NCI-H1436 (cell line): ENCODE measurements at places on chromosomes 7 and 10.
A peak's percentile ranks its signal among the peaks of the same experiment; 100 is the strongest.

DNA sequence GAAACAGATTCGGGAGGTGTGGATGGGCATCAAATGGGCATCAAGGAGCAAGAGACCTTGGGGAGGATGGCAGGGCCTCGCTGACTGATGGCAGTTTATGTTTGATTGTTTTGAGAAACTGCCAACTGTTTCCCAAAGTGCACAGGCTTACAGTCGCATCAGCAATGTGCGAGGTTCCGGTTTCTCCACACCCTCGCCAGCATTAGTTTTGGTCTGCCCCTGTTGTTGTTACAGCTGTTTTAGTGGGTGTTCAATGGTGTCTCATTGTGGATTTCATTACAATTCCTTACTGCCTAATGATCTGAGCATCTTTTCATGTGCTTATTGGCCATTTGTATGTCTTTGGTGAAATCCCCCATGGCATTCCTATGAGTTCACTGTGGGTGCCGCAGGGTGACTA lies 24.4 kb downstream of the AKR1E2 start:
- no peak for DNase-seq

GRCh38 chr7:37921876-37922275 lies 1.4 kb downstream of the EPDR1 start:
- DNase-seq, result no peak

- no peak for DNase-seq
These were observed 99.1 kb downstream of the UNCX start for GRCh38 chr7:1331561-1332467.

- DNase-seq, result no peak
These were observed 120.7 kb upstream of the CTBP2 start for GRCh38 chr10:125281091-125281490.

- peak; percentile 68 for DNase-seq
These were observed 67.8 kb upstream of the PDCD4 start for GRCh38 chr10:110803830-110804338.

DNA sequence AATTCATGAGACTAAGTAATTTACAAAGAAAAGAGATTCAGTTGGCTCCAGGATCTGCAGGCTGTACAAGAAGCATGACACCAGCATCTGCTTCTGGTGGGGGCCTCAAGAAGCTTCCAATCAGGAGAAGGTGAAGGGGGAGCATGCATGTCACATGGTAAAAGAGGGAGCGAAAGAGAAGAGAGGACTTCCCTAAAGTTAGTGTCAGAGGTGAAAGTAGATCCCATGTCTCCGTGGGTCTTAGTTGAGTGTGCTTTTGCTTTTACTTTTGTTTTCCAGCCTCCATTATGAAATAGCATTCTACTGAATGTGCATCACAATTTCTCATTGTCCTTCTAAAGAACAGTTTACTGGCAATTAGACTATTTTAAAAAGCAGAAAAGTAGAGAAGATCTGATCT lies 213.6 kb upstream of the FZD1 start:
- DNase-seq, result no peak

DNA sequence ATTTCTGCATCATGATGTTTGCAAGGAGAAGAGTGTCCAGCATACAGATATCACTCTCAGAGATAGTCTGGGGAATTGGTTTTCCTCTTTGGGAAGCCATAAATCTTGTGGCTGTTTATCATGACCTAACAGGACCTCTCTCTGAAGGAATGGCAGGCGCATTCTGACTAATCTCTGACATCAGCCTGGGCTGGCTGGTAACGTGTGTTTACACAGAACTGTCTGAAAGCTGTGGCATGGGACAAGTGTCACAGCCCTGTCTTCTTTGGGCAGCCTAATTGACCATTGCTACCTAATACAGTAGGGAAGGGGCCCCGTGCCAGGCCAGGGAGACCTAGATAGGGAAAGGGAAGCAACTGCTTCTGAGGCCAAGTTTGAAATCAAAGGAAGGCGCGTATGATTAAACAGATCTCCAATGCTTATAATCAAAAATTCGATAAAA lies 73.9 kb upstream of the CABCOCO1 start:
- no peak for DNase-seq

GRCh38 chr10:109835257-109835656 lies 88.1 kb downstream of the XPNPEP1 start:
- no peak for DNase-seq

DNA sequence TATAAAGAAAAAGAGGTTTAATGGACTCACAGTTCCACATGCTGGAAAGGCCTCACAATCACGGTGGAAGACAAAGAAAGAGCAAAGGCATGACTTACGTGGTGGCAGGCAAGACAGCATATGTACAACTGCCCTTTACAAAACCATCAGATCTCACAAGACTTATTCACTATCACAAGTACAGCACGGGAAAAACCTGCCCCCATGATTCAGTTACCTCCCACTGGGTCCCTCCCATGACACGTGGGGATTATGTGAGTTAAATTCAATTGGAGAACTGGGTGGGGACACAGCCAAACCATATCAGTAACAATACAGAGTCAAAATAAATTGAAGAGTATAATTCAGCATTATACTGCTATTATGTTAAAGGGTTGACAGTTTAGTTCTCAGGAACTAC lies 37.8 kb downstream of the RNLS start:
- DNase-seq, result no peak

DNA sequence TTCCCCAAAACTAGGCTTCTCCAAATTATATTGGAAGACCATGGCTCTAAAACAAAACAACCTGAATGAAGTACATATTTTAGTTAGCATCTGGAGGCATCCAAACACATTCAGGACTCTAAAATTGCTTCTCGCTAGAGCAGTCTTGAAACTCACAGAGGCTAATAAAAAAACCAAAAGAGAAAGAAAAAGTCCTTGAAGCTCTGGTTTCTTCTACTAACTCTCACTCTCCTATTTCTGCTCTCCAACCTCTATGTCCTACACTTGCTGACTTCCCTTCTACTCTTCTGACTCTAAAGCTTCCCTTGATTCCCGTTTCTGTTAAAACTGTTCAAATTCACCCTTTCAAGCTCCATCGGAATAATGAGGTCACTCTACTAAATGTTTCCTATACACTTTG lies 370.7 kb upstream of the HPS1 start:
- no peak for DNase-seq

GRCh38 chr7:98137826-98138151 lies 31.1 kb downstream of the LMTK2 start:
- no peak for DNase-seq

- no peak for DNase-seq
These were observed 31.3 kb upstream of the WDFY4 start for GRCh38 chr10:48653347-48653746.

- no peak for DNase-seq
These were observed 472.9 kb upstream of the PCDH15 start for GRCh38 chr10:55273946-55274345.

GRCh38 chr10:110502072-110502845 lies 4.6 kb downstream of the DUSP5 start:
- DNase-seq, result no peak

DNA sequence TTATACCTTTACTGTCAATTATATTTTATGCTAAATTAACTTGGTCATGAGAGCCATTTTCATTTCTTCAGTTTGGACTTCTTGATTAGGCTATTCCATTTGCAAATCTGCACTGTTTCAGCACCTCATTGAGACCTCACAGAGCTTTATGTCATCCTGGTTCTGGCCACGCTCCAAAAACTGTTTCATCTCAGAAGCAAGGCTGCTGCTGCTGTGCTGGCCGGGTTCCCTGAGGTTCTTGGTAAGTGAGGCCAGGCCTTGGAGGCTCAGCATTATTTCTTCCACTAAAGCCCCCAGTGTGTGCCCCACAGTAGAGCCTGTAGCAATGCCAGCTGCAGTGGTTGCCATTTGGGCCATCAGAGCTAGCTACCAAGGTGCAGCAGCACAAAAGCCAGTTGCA lies 7.8 kb upstream of the ZNF485 start:
- DNase-seq, result no peak

- DNase-seq, result peak; percentile 79
These were observed 447.9 kb upstream of the PFKP start for GRCh38 chr10:2619472-2619871.

DNA sequence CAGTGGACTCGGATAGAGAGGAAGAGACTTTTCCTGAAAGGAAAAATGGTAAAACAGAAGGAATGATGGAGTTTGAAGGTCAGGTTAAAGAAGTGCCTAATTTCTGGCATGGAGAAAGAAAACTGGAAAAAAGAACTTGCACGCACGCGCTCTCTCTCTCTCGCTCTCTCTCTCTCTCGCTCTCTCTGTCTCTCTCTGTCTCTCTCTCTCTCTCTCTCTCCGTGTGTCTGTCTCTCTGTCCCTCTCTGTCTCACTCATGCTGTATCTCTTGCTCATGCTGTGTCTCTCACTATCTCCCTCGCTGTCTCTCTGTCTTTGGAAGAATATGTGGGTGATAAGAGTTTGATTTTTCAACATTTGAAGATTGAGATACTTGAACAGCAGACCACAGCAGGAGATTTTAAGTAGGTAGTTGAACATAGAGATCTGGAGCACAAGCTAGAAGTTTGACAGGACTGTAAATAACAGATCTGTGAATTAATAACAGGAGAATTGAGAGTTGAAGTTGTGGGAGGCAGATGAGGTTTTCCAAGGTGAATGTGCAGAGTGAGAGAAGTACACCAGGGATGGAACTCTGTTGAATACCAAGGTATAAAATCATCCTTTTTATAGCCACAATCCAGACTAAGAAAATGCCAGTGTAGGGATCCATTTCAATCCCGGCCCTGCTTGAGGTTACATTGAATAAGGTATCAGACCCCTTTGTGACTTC lies 33.1 kb downstream of the ADD3 start:
- no peak for DNase-seq

DNA sequence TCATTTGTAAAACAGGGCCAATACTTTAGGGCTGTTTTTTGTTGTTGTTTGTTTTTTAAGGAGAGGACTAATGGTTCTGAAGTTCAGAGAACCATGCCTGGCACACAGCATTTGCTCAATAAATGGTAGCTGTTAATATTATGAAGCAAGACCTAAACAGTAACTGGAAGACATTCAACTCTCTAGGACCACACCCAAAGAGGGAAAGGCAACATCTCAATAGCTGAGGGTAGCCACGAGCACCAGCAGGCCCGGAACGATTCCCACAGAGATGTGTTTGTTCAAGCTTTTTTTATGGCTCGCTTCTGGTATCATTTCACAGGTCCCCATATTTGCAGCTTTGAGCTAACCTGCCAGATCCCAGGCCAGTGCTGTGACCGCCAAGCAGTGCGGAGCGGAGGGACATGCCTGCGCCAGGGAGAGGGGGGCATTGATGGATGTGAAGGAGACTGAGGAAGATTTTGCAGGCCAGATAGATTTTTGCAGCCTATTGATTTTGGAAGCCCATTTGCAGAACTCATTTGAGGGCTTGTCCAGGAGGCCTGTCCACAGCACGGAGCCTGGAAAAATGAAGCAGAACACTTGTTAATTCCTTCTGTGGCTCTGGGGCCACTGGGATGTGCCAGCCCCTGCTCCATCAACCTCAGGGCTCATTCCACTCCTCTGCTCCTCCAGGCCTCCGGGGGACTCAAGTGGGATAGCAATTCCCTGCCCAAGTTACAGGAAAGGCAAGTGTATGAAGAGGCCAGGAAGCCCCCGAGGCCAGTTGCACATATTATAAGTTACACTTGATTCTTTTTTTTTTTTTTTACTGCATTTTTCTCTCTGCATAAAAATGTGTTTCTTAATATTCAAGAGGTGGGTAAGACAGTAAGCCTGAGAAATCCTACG lies 57.3 kb upstream of the FGFR2 start:
- no peak for DNase-seq

GRCh38 chr7:31940167-31940566 lies 130.0 kb downstream of the PDE1C start:
- no peak for DNase-seq

- no peak for DNase-seq
These were observed 286.6 kb downstream of the BMPER start for GRCh38 chr7:34191771-34192479.

DNA sequence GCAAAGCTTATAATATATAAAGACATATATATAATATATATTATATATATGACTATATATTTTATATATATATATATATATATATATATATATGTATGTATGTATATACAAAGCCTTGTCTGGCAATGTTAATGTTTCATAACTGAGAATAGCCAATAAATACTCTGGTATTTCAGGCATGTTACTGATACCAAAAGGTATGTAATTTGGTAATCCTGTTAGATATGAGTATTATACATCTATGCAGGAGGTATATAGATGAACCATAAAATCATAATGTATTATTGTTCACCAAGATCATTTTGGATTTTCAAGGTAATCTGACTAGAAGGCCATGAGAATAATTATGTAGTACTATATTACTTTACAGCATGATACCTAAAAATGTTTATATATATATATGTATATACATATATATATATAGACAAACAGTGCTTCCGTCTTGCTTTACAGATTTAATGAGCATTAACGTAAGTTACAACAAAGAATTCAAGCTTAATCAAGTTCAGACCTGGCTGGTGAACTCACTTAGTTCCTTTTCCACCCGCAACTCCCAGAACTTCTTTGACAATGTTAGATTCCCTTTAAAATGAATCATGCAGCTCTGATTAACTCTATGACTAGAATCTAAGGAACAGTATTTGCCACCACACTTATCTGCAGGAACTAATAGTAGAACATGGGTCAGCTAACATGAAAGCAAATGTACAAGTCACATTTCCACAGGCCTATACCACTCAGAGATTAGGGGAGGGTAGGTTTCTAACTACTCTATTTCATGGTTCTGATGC lies 82.7 kb downstream of the SLC25A13 start:
- no peak for DNase-seq

- no peak for DNase-seq
These were observed 110.9 kb downstream of the ADCY1 start for GRCh38 chr7:45684910-45685618.

- DNase-seq, result no peak
These were observed 149.0 kb upstream of the STEAP4 start for GRCh38 chr7:88455696-88456095.

GRCh38 chr7:63080406-63080805 lies 918.2 kb upstream of the ZNF722 start:
- no peak for DNase-seq

DNA sequence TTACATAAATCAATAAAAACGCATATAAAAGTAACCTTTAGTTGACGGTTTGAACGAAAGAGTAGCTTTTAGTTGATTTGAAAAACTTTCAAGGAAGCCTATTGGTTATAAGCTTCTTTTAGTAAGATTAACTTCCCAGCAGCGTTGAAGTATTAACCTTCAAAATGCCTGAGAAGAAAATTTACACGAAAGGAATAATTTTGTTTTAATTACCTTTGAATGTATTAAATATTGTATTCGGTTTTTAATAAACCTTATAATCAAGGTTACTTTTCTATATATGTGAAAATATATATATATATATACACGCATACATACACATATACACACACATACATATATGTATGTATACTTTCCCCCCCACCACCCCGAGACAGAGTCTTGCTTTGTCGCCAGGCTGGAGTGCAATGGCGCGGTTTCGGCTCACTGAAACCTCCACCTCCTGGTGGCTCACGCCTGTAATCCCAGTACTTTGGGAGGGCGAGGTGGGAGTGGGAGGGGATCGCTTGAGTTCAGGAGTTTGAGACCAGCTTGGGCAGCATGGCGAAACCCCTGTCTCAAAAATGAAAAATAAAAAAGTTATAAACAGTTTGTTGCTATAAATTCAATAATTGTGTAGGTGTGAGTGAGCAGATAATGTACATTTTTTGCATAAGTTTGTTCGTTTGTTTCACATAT lies 57.6 kb upstream of the EZH2 start:
- peak; percentile 85 for DNase-seq
